ENCODE measurements at places on chromosomes 6 and 20.

GRCh38 chr6:7730001-7730783 lies 4.3 kb downstream of the BMP6 start:
- DNase-seq: no peak

- no peak for DNase-seq
These were observed 23.0 kb upstream of the MYLIP start for GRCh38 chr6:16105854-16106253.

- no peak for DNase-seq
These were observed 238.1 kb downstream of the LAMA2 start for GRCh38 chr6:129120856-129121638.

DNA sequence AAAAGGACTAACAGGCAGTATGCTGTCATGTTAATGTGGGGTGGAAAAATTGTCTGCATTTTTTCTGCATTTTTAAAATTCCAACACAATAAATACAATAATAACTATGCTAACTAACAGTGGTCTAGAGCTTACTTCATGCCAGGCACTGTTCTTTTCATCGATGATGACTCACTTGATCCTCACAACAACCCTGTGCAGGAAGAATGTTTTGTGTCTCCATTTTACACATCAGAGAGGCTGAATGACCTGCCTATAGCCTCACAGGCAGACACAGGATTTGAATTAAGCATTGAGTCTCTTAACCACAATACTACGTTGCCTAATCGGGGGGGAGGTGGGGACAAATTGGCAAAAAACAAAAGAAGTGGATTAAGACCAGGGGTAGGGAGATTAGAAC lies 26.9 kb upstream of the FANCE start:
- DNase-seq: peak; percentile 86

- DNase-seq: no peak
These were observed 4.7 kb upstream of the DOK5 start for GRCh38 chr20:54470697-54471096.

- DNase-seq: no peak
These were observed 67.2 kb upstream of the TNFRSF21 start for GRCh38 chr6:47376930-47377329.

DNA sequence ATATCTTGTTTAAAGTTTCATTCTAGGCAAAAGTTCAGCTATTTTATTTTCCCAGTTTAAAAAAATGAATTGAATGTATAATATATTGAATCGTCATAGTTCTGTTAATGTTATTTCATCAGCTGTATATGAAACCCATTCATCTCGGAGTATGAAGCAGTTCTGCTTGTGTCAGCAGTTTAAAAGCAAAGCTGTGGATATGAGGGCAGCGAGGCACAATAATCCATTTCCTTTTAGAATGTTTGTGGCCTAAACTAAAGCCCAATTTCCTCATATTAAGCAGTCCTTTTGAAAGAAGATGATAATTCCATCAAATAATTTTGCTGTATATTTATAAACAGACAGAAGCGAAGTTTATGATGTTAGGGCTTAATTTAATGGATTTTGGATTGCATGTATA lies 300.1 kb downstream of the SAMD5 start:
- DNase-seq: no peak

GRCh38 chr20:2246069-2246491 lies 49.7 kb upstream of the TGM3 start:
- DNase-seq: no peak

DNA sequence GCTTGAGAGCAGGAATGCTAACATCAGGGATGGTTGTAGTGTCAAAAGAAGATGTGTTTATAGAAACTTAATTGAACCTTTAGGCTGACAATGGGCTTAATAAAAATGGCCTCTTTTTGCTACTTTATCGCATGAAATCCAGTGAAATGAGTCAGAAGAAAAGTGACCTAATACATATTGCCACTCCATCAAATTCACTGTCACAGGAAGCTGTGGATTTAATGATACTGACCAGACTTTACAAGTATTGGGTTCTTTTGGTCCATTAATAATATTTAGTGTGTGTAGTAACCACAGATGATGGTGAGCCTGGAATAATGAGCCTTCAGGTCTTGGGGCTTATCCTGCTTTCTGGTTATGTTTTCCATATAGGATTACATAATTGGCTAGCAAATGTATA lies 231.8 kb upstream of the GMDS start:
- DNase-seq: no peak

GRCh38 chr6:1200409-1201101 lies 111.3 kb upstream of the FOXQ1 start:
- DNase-seq: peak; percentile 41
